Epithelial cell of proximal tubule (primary cell): ENCODE measurements at places on chromosomes 11 and 22. TPM values are rescaled to one million over a fixed set of nuclear protein-coding genes. Genes with fewer than 3 reads are reported as not detected.

GRCh38 chr22:37220543-37220981, 8.3 kb upstream of the SSTR3 start:
- DNase-seq = no peak

DNA sequence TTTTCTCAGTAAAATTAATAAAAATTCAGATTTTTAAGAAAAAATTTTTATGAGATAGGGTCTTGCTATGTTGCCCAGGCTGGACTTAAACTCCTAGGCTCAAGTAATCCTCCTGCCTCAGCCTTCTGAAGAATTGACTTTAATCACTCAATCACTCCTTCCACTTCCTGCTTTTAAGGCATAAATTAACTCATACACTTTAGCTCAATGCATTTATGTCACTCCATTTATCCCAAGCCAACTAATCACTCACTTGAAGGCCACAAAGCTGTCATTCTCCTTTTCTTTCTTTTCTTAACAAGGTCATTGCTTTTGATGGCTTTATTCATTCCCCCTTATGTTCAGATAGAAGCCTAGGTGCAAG, 877 bp downstream of the ALG9 start:
- DNase-seq = no peak

GRCh38 chr11:64854534-64855502, 10.4 kb upstream of the CDC42BPG start:
- DNase-seq = peak; percentile 64

- no peak for DNase-seq
These were observed 341.6 kb downstream of the CTTN start for GRCh38 chr11:70739811-70740487.

PLAAT5 gene
- 0.06 and 1.6 TPM in 2 replicates for total RNA-seq

MMP11 gene
- total RNA-seq = 11.4 and 22.3 TPM in 2 replicates
